CD4-positive, alpha-beta T cell (primary cell): ENCODE measurements at places on chromosomes 4 and X.

- no peaks in the 10 kb centered on the region for H3K4me1 ChIP-seq
- H3K4me3 ChIP-seq, result no peak overlapping the region
- peaks cover 13% of the 10 kb centered on the region for H3K36me3 ChIP-seq
- no peak overlapping the region for H3K27ac ChIP-seq
Measured at GRCh38 chr4:106165351-106166010, 150.5 kb downstream of the TBCK start.

- H3K27me3 ChIP-seq, result no peaks in the 10 kb centered on the region
- H3K4me1 ChIP-seq, result peaks cover 3% of the 10 kb centered on the region
- no peak overlapping the region for H3K4me3 ChIP-seq
- no peak overlapping the region for H3K27ac ChIP-seq
- DNase-seq, result no peak
Measured at GRCh38 chr4:152264106-152264505, 271.8 kb downstream of the FBXW7 start.

DNA sequence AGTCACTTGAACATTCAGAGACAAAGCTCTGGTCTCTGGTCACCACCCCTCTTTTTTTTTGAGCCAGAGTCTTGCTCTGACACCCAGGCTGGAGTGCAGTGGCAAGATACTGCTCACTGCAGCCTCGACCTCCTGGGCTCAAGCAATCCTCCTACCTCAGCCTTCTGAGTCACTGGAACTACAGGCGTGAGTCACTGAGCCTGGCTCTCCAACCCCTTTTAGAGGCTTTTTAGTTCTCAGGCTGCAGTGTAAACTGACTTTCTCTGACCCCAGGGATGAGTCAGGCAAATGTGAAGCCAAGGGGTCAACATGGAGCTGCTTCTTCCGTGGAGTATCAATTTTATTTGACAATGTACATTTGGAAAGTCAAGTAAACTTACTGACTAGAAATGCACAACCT lies 229.2 kb downstream of the PTTG2 start:
- H3K4me1 ChIP-seq, result no peaks in the 10 kb centered on the region
- no peak overlapping the region for H3K4me3 ChIP-seq
- H3K36me3 ChIP-seq, result no peaks in the 10 kb centered on the region
- H3K27ac ChIP-seq, result no peak overlapping the region
- DNase-seq, result no peak

- no peaks in the 10 kb centered on the region for H3K27me3 ChIP-seq
- H3K4me1 ChIP-seq, result no peaks in the 10 kb centered on the region
- no peak overlapping the region for H3K27ac ChIP-seq
- H3K36me3 ChIP-seq, result no peaks in the 10 kb centered on the region
- no peak for DNase-seq
Measured at GRCh38 chr4:16692524-16692923, 205.9 kb downstream of the LDB2 start.

- no peak overlapping the region for H3K27ac ChIP-seq
- H3K4me1 ChIP-seq, result peaks cover 33% of the 10 kb centered on the region
- H3K27me3 ChIP-seq, result no peaks in the 10 kb centered on the region
Measured at GRCh38 chrX:47625365-47625764, 4.4 kb downstream of the CFP start.

GRCh38 chr4:113607998-113608397 lies 153.5 kb downstream of the CAMK2D start:
- no peaks in the 10 kb centered on the region for H3K4me1 ChIP-seq
- H3K36me3 ChIP-seq, result peaks cover 12% of the 10 kb centered on the region
- no peaks in the 10 kb centered on the region for H3K27me3 ChIP-seq
- no peak for DNase-seq
- no peak overlapping the region for H3K27ac ChIP-seq

DNA sequence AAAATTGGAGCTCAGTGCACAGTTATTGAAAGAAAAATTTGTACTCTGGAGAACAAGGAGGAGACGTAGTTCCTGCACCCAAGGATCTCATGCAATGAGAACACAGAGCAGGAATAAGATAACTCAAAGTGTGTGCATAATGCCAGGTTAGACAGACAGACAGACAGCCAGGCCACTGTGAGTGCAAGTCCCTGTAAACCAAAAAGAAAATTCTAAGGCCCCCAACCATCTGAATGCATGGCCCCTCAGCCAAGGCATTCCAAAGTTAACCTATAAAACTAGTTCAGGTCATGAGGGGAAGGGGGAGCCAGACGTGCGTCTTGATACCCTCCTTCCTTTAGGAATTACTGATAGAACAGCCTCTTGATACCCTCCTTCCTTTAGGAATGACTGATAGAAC lies 94.5 kb upstream of the ENPP6 start:
- H3K27me3 ChIP-seq, result no peaks in the 10 kb centered on the region
- DNase-seq, result no peak
- no peaks in the 10 kb centered on the region for H3K36me3 ChIP-seq
- H3K4me3 ChIP-seq, result no peak overlapping the region
- no peak overlapping the region for H3K27ac ChIP-seq

DNA sequence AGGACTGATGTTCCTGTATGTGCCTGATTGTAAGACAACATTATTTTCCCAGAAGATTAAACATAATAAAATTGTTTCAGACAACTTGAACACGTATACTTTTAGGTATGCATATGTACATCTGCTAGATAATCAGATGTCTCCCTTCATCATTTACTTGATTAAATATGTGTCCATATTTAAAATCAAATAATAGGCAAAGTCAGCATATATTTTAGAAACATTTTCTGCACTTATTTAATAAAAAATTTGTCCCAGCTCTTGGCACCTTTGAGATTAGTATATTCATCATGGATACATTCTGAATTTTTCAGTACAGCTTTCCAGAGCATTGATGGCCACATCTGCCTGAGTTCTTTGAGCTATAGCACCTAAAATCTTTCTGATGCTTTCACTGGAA lies 106.0 kb downstream of the ARHGAP10 start:
- DNase-seq, result no peak
- no peak overlapping the region for H3K27ac ChIP-seq
- no peak overlapping the region for H3K4me3 ChIP-seq
- H3K27me3 ChIP-seq, result no peaks in the 10 kb centered on the region
- no peaks in the 10 kb centered on the region for H3K36me3 ChIP-seq

DNA sequence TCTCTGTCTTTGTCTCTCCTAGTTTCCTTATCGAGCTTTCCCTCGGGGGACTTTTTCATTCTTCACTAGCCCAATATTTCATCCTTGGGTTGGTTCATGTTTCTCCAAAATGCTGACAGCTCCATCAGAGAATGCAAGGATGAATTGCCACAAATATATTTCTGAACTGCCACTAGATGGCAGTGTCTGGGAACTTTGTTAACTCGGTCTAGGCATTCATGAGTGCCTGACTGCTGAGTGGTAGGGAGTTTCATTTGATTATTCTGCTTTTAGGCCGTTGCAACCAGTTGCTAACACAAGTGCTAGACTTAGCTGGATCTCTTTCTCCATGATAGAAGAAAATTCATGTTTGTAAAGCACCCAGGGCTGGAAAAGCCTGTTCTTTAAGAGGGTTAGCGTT lies 73.5 kb upstream of the RAP2C start:
- no peak overlapping the region for H3K27ac ChIP-seq
- H3K4me3 ChIP-seq, result no peak overlapping the region
- H3K36me3 ChIP-seq, result no peaks in the 10 kb centered on the region
- no peaks in the 10 kb centered on the region for H3K4me1 ChIP-seq
- peak; percentile 39 for DNase-seq

- H3K27ac ChIP-seq, result peak overlapping the region; percentile 91
- H3K4me3 ChIP-seq, result peak overlapping the region; percentile 85
- DNase-seq, result peak; percentile 60
Measured at GRCh38 chr4:108172753-108173598, 4.2 kb upstream of the LEF1 start.

DNA sequence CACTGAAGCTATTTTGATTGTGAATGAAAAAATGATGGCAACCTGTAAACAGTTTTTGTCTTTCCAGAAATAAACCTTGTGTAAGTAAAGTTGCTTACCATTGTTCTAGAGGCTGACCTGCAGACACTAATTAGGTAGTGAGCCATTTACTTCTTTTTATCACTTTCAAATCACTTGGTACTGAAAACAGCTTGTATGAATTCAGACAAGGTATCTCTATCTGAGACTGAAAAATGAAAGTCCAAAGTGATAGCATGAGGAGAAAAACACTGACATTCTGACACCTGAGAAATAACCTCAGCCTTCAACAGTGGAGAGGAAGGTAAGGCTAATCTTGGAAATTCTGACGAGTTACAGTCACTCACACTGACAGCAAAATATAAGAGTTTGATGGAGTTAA lies 238.8 kb downstream of the GPC3 start:
- H3K27ac ChIP-seq, result no peak overlapping the region
- H3K27me3 ChIP-seq, result no peaks in the 10 kb centered on the region
- no peak for DNase-seq
- no peak overlapping the region for H3K4me3 ChIP-seq
- H3K4me1 ChIP-seq, result peaks cover 8% of the 10 kb centered on the region

DNA sequence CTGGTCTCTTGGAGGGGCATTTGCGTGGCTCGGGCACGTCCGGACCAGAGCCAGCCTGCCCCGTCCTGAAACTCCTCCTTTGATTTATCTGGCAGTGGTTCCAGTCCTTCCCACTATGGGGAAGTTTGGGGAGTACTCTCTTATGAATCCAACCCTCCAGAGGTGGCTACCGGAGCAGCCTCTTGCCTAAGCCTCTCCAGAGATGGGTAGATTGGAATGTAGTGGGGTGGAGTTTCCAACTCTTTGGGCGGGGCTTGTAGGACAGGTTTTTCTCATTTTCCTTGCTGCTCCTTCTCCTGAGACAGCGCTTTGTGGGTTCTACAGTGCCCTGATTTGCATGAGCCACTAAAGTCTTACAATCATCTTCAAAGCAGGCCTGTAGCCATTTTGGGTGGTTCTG lies 60.1 kb upstream of the XAGE1B start:
- H3K36me3 ChIP-seq, result no peaks in the 10 kb centered on the region
- peaks cover 2% of the 10 kb centered on the region for H3K4me1 ChIP-seq
- no peak for DNase-seq
- H3K4me3 ChIP-seq, result no peak overlapping the region
